ENCODE measurements at places on chromosomes 13 and 19.

DNA sequence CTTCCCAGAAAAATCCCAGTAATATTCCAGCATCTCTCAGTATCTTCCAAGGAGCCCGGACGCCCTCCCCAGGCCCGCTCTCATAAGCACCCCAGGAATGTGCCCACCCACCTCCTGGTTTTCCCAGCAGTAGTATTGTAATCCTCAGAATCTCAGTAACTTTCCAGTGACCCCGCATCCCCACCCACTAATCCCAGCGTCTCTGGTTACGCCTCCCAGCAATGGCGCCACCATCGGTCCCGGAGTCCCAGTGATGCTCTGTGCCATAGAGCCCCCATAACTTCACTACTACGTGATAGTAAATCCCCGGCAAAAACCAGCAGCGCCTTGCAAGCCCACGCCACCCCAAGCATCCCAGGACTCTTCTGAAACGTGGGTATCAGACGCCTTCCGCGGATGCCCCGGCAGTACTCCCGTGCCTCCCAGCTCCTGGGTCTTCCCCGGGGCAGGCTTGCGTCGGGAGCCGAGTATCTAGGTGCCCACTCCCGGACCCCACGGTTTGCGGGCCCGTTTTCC is 928 bp upstream of the PNPLA6 start:
- peak; percentile 71 for DNase-seq

DNA sequence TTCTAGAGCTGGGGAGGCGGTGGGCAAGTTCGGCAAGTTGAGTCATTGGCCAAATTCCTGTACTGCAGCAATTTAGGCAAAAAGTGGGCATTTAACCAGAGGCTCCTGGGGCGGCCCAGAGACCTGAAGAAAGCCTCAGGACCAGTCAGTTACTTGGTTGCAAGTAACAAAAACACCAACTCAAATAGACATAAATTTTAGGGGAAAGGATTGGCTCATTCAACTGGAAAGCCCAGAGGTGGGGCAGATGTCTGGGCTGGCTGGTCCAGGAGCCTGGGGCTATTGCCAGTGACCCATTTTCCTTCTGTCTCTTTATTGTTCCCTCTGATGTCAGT is 97.1 kb downstream of the SIPA1L3 start:
- no peak for DNase-seq

DNA sequence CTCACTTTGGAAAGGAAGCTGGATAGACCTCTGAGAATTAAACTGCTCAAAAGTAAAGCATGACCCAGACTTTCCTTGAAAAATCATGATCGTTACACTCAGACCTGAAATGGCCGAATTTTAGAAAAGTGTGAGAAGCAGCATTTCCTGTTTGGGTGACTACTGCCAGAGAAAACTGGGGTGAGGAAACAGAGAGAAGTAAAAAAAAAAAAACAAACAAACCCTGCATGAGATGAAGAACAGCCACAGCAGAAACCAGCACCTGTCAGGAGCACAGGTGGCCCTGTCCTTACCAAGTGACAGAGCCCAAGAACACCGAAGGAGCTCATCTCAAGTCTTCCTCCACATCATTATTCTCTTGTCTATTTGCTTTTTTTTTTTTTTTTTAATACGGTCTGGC is 12.0 kb upstream of the ADPRHL1 start:
- DNase-seq = no peak

- DNase-seq = no peak
Observed at GRCh38 chr19:35740108-35740422, 2.2 kb downstream of the IGFLR1 start.

DNA sequence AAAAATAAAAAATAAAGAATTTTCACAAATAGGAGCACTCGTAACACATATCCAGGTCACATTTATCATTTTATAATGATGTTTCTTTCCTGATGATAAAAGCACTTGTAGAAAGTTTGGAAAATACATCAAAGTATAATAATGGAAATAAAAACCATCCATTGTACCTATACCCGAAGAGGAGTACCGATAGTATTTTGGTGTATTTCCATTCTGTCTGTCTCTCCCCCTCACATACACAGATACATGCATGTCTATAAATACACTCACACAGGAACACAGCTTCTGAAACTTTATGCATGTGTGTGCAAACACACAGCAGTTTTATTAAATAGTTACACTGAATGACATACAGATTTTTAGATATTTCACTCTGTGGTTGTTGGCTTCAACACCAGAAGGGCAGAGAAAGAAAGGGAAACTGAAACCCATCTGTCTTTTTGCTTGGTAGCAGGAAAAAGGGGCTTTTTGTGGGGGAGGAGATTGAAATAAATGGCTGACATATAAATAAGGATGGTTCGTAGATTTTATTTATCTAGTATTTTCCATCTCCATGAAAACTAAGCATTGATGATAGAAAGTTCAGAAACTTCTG is 114.8 kb downstream of the LRCH1 start:
- DNase-seq = no peak

GRCh38 chr13:73366241-73366640 is 307.4 kb downstream of the KLF5 start:
- no peak for DNase-seq

All from midbrain (tissue), 1 donor.